Hepatocyte (in vitro differentiated cells): ENCODE measurements at places on chromosomes 3 and 15. TPM values are rescaled to one million over a fixed set of nuclear protein-coding genes. Genes with fewer than 3 reads are reported as not detected.

DNA sequence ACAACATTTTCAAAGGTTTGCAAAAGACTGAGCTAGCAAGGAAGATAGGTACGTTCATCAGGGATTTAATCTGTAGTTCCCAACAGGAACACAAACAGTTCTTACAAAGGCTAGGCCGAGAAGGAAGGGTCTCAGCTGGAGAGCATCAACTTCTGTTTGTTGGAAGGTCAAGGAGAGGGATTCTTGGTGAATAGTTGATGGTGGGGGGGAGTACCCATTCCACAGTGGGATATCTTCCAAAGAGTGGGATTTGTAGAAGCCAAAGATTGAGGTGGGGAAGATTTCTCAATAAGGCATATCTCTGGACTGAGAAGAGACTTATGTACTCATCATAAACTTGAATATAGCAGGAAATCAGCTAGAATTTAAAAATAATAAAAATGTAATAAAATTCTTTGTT lies 231.8 kb downstream of the CHST2 start:
- no peak for DNase-seq
- H3K4me1 ChIP-seq: peaks cover 8% of the 10 kb centered on the region
- no peak overlapping the region for H3K27ac ChIP-seq
- H3K4me3 ChIP-seq: no peak overlapping the region

Gene ZIC4
- total RNA-seq: 0.08 and 0.17 TPM in 2 replicates

Gene GOLGA6L7
- total RNA-seq: not detected in 2 replicates

- no peak overlapping the region for H3K4me3 ChIP-seq
- no peak for DNase-seq
- H3K27me3 ChIP-seq: no peaks in the 10 kb centered on the region
- no peaks in the 10 kb centered on the region for H3K4me1 ChIP-seq
- H3K36me3 ChIP-seq: no peaks in the 10 kb centered on the region
Measured at GRCh38 chr3:30508339-30508738, 98.1 kb upstream of the TGFBR2 start.

DNA sequence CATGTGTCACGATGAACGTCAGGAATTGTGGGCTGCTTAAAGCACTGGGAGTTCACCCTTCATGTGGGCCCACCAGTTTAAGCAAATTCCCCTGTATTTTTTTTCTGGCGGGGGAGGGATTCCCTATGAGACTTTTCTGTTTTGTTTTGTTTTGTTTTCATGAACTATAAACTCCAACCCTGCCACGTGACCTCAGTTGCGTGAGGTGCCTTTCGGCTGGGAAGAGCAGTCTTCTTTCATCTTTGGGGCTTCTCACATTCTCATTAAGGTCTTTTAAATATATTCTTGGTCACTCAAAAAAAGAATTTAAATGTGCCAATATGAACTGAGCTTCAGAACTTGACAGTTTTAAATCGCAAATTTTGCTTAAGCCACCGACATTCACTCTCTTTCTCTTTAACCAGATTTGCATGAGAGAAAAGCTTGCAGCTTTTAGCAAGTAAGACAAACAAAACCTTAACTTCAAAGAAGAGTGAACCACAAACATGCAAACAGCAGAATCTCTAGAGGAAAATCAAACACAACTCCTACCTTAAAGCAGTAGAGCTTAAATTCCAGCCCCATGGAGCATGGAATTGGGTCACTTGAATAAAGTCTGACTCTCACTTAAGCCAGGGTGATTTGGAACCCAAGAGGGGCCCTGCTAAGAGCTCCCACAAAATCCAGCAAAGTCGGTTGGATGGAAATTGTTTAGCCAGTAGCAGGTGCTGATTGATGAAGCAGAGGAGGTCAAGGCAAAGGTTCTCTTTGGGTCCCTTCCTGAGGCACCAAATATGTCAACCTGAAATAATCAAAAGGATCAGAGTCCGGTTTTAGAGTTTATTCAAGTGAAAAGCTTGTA lies 699.8 kb upstream of the GBE1 start:
- H3K4me1 ChIP-seq: no peaks in the 10 kb centered on the region
- H3K27ac ChIP-seq: no peak overlapping the region
- no peak overlapping the region for H3K4me3 ChIP-seq
- no peaks in the 10 kb centered on the region for H3K36me3 ChIP-seq
- no peak for DNase-seq
- H3K27me3 ChIP-seq: no peaks in the 10 kb centered on the region

GRCh38 chr3:197590313-197590962 lies 34.7 kb upstream of the BDH1 start:
- H3K4me3 ChIP-seq: no peak overlapping the region
- peak overlapping the region; percentile 97 for H3K27ac ChIP-seq
- H3K36me3 ChIP-seq: no peaks in the 10 kb centered on the region
- DNase-seq: peak; percentile 81

Gene TRPM1
- total RNA-seq: not detected in 2 replicates

Gene HCN4
- 0.16 and 0.27 TPM in 2 replicates for total RNA-seq

- H3K27ac ChIP-seq: no peak overlapping the region
- H3K4me3 ChIP-seq: no peak overlapping the region
- H3K36me3 ChIP-seq: no peaks in the 10 kb centered on the region
- DNase-seq: no peak
- H3K4me1 ChIP-seq: no peaks in the 10 kb centered on the region
Measured at GRCh38 chr15:26893351-26894065, 26.6 kb downstream of the GABRA5 start.

- no peaks in the 10 kb centered on the region for H3K27me3 ChIP-seq
- H3K4me3 ChIP-seq: no peak overlapping the region
- peak overlapping the region; percentile 58 for H3K27ac ChIP-seq
- H3K4me1 ChIP-seq: peaks cover 9% of the 10 kb centered on the region
Measured at GRCh38 chr3:177836671-177837070, 639.4 kb upstream of the TBL1XR1 start.

- H3K4me1 ChIP-seq: no peaks in the 10 kb centered on the region
- H3K36me3 ChIP-seq: no peaks in the 10 kb centered on the region
- H3K27me3 ChIP-seq: no peaks in the 10 kb centered on the region
- no peak overlapping the region for H3K4me3 ChIP-seq
- no peak for DNase-seq
Measured at GRCh38 chr15:75069301-75069925, 46.0 kb downstream of the PPCDC start.

DNA sequence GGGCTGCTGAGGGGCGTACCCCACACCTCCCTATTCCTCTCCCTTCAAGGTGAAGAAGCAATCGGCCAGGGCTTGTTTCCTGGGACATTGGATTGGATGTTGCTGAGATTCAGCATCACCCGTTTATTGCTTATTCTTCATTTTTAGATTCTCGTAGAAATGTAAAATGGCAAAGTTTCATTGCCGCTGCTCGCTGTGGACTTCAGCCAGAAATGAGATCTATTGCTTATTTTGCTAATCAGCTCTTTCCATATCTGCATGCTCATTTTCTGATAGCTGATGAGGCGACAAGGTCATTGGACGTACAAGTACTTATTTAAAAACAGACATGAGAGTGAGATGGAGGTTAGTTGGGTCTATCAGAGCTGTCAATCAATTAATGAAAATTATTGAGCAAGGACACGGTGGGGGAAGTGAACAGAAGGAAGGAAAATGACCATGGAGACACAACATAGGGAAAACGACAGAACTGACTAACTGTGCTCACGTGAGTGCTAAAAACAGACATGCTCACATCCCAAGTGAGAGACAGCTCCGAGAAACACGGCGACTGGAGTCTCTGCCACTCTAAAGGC lies 471.2 kb downstream of the NR2F2 start:
- H3K4me3 ChIP-seq: no peak overlapping the region
- H3K27ac ChIP-seq: no peak overlapping the region
- H3K27me3 ChIP-seq: no peaks in the 10 kb centered on the region
- no peaks in the 10 kb centered on the region for H3K4me1 ChIP-seq
- no peaks in the 10 kb centered on the region for H3K36me3 ChIP-seq
